ENCODE measurements at places on chromosomes 5 and 9.

GRCh38 chr9:113299800-113300292, 3.3 kb downstream of the RNF183 start:
- no peak for DNase-seq

DNA sequence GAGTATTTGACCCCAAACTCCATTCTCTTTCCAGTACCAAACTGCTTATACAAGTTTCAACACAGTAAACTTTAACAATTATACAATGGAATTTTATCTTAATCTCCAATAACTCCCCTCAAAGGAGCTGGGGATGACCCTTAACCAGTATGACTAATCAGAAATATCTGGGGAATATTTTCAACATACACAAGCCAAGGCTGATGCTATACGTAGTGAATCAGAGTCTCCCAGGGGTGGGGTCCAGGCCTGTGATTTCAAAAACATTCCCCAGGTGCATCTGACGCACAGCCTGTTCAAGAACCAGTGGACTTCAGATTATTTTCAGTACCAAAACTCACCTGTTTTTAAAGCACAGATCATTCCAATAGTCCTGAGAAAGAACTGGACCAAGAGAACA, 11.8 kb upstream of the SEMA5A start:
- DNase-seq = no peak

GRCh38 chr5:39368116-39368515, 3.8 kb upstream of the C9 start:
- DNase-seq = no peak

DNA sequence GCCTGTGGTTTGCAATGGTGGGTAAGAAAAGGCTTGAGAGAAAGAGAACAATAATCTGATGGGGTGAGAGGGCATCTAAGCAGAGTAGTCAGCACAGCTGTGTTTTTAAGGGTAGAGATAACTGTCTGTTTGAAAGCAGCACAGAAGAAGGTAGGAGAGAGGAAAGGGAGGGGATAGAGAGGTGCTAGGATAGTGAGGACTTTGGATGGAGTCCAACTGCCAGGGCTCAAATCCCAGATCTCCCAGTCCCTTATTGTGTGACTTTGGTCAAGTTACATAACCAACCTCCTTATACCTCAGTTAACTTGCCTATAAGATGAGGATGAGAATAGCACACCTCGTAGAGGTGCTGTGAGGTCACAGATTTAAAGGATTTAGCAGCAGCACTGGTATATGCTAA, 55.6 kb downstream of the GPR21 start:
- no peak for DNase-seq
